ENCODE measurements at places on chromosomes 4 and X. TPM values are rescaled to one million over a fixed set of nuclear protein-coding genes. Genes with fewer than 3 reads are reported as not detected.

DNA sequence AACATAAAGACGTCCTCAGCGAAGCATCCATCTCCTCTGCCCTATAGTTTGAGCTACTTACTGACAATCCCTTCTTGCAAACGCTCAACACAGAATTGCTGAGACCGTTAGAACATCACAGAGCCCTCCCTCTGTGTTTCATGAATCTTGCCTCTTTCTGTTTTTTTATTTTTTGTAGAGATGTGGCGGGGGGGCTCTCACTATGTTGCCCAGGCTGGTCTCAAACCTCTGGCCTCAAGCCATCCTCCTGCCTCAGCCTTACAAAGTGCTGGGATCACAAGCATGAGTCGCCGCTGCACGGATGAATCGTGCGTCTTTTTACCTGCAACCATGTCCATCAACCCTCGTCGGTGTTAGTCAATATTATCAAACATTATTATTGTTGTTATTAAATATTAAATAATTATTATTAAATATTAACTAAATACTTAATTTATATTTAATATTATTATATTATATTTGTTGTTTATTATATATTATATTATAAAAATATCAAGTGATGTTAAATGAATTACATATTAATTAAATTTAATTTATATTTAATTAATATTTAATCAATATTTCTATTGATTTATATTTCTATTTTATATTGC is 200.7 kb downstream of the CRLF2 start:
- no peak overlapping the region for H3K4me3 ChIP-seq
- no peak for DNase-seq
- no peak overlapping the region for H3K27ac ChIP-seq
- H3K36me3 ChIP-seq = no peaks in the 10 kb centered on the region

DNA sequence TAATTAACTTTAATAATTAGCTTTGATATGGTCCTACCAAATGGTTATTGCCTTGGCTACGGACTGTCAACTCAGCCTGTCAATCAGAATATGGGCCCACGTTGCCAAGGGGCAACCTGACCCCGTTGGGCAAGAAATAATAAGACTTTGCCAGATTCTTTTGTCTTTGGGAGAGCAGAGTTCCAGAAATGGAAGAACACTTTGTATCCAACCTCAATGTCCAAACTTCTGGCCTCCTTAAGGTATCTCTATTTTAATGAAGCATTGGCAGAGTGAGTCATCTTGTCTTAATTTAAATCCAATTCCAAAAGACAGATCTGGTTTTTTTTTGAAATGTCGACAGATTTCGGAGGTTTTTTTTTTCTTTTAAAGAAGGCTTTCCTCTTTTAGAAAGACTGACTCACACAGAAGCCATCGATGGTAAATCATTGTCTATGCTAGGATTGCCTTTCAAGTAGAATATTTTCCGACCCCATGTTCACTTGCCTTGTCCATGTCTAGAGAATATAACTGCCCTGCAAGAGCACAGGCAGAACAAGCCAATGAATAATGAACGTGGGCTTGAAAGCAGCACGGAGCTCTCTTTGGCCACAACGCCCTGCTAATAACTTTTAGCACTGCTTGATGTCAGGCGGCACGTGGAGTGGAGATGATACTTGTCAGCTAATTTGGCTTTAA is 190.3 kb upstream of the GATB start:
- no peak for DNase-seq
- H3K4me3 ChIP-seq = no peak overlapping the region
- no peaks in the 10 kb centered on the region for H3K4me1 ChIP-seq
- H3K36me3 ChIP-seq = no peaks in the 10 kb centered on the region

DNA sequence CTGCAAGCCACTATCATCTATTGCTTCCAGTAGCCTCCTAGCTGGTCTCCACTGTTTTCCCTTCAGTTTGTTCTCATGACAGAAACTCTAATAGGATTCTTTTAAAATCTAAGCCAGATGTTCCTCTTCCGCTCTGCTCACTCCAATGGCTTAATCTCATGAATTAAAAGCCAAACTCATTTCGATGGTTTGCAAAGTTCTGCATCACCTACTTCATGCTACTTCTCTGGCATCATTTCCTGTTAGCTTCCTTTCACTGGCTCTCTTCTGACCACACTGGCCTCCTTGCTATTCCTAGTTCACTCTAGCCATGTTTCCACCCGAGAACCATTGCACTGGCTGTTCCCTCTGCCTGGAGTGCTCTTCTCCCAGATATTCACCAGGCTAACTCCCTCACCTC is 102.0 kb upstream of the LSM6 start:
- H3K27ac ChIP-seq = no peak overlapping the region
- no peaks in the 10 kb centered on the region for H3K27me3 ChIP-seq

DNA sequence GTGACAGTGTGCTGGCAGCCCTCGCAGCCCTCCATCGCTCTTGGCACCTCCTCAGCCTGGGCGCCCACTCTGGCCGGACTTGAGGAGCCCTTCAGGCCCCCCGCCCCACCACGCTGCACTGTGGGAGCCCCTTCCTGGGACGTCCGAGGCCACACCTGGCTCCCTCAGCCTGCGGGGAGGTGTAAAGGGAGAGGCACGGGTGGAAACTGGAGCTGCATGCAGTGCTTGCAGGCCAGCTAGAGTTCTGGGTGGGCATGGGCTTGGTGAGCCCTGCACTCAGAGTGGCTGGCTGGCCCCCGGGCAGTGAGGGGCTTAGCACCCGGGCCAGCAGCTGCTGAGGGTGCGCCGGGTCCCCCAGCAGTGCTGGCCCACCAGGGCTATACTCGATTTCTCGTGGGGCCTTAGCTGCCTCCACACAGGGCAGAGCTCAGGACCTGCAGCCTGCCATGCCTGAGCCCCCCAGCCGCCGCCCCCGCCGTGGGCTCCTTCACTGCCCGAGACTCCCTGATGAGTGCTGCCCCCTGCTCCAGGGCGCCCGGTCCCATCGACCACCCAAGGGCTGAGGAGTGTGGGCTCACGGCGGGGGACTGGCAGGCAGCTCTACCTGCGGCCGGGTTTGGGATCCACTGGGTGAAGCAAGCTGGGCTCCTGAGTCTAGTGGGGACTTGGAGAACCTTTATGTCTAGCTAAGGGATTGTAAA is 1672.7 kb upstream of the PCDH7 start:
- no peaks in the 10 kb centered on the region for H3K4me1 ChIP-seq
- no peak for DNase-seq

DNA sequence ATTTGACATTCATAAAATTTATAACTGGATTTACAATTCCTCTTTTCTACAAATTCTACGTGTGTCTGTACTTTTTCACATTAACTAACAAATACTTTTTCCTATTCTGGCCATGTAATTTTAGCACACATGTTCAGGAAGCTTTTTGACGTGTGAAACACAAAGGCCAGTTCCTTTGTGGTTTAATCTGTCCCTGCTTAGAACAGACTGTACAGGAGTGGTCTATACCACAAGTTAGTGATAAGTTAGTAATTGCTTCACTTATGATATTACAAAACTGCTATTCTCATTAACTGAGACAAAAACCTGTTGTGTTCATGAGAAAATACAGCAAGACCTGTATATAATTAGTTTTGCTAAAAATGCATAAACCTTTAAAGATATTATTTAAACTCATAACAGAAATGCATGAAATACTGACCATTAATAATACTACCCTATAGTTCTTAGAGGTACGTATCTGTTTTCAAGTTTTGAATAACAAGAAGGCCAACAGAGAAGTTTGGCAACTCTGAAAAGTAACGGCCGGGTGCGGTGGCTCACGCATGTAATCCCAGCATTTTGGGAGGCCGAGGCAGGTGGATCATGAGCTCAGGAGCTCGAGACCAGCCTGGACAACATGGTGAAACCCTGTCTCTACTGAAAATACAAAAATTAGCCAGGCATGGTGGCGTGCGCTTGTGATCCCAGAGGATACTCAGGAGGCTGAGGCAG is 13.7 kb upstream of the AREG start:
- DNase-seq = no peak
- no peak overlapping the region for H3K27ac ChIP-seq
- no peaks in the 10 kb centered on the region for H3K36me3 ChIP-seq
- no peak overlapping the region for H3K4me3 ChIP-seq

- no peak for DNase-seq
- H3K27ac ChIP-seq = no peak overlapping the region
- no peaks in the 10 kb centered on the region for H3K27me3 ChIP-seq
- no peak overlapping the region for H3K4me3 ChIP-seq
Observed at GRCh38 chr4:22502895-22503814, 12.7 kb downstream of the ADGRA3 start.

DMP1 gene
- not detected for total RNA-seq

DNA sequence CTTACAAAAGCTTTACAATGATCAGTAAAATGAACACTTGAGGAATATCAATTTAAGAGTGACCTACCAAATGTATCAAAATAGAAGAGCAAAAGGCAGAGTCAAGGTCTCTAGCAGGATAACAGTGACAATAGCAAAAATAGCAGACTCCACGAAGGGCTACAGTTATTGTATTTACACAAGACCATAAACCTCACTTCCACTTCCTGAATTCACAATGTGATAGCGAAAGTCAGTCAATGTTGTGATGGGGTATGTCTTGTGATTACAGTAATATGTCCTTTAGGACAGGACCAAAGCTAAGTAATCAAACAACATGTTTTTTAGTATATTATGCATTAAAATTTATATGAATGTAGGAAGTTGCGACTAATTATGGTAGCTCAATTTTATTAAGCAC is 139.6 kb downstream of the IQCM start:
- no peak overlapping the region for H3K27ac ChIP-seq
- H3K4me1 ChIP-seq = no peaks in the 10 kb centered on the region
- no peaks in the 10 kb centered on the region for H3K27me3 ChIP-seq

CLDN34 gene
- total RNA-seq = not detected

DNA sequence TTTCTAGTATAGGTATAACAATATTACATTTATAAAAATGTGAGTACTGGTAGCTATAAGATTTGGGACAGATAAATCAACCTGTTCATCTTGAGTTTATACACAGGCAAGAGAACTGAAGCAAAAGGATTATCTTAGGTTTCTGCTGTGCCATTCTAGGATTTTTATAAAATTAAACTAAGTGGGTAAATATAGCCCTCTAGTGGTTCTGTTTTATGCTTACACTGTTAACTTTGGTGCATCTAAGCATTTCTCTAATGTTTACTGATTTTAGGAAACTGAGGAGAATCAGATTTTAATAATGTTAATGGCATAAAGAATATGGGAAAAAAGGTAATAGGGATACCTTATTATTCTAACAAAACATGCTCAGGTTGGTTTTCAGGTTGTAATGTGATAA is 1.1 kb upstream of the RRH start:
- H3K4me3 ChIP-seq = no peak overlapping the region
- no peaks in the 10 kb centered on the region for H3K27me3 ChIP-seq
- H3K27ac ChIP-seq = no peak overlapping the region
- no peaks in the 10 kb centered on the region for H3K36me3 ChIP-seq

DNA sequence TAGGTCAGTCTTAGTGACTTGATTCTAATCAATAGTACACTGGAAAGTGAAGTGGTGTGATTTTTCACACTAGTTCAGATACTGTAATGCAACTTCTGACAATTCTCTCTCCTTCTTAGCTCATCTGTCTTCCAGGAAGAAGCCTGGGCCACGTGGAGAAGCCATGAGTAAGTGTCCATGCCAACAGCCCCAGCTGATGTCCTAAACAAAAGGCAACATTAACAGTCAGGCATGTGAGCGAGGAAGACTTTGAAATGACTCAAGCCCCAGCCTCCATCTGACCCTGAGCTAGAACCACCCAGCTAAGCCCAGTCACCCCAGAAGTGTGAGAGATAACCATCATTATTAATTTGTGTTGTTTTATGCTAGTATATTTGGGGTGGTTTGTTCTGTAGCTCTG is 115.7 kb upstream of the MAGEB16 start:
- no peaks in the 10 kb centered on the region for H3K27me3 ChIP-seq
- DNase-seq = no peak
- no peaks in the 10 kb centered on the region for H3K36me3 ChIP-seq
- H3K27ac ChIP-seq = no peak overlapping the region
- no peaks in the 10 kb centered on the region for H3K4me1 ChIP-seq

- H3K27ac ChIP-seq = no peak overlapping the region
- peak; percentile 57 for DNase-seq
- peaks cover 55% of the 10 kb centered on the region for H3K4me1 ChIP-seq
- no peaks in the 10 kb centered on the region for H3K36me3 ChIP-seq
- H3K4me3 ChIP-seq = no peak overlapping the region
Observed at GRCh38 chr4:2243681-2244380, 1.9 kb upstream of the HAUS3 start.

DNA sequence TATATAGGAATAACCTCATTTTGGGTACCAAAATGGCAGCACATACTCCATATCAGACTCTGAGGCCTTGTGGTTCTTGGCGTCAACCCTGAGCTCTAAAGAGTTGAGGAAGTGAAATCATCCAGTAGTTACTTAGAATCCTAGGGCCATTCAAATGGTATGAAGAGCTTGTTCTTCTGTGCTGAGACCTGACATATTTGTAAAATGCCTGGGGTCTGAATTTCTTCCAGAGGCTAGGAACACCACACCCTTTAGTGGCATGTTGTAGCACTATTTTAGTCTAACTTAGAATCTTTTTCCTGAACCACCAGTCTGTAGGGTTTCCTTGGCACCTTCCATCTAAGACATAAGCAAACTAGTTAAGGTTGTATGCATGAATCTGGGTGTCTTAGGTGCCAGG is 18.1 kb upstream of the GDPD2 start:
- H3K27ac ChIP-seq = no peak overlapping the region
- H3K4me3 ChIP-seq = no peak overlapping the region
- DNase-seq = no peak
- no peaks in the 10 kb centered on the region for H3K36me3 ChIP-seq
- no peaks in the 10 kb centered on the region for H3K27me3 ChIP-seq

IL2RG gene
- 90.0 TPM for total RNA-seq

SLC25A53 gene
- 9.3 TPM for total RNA-seq

IL2 gene
- not detected for total RNA-seq

BTK gene
- total RNA-seq = 1.4 TPM

- H3K36me3 ChIP-seq = no peaks in the 10 kb centered on the region
- DNase-seq = no peak
- H3K4me3 ChIP-seq = no peak overlapping the region
- H3K27ac ChIP-seq = no peak overlapping the region
- H3K4me1 ChIP-seq = no peaks in the 10 kb centered on the region
- no peaks in the 10 kb centered on the region for H3K27me3 ChIP-seq
Observed at GRCh38 chrX:53324803-53325202, 43.4 kb upstream of the IQSEC2 start.

- H3K4me1 ChIP-seq = no peaks in the 10 kb centered on the region
- H3K4me3 ChIP-seq = no peak overlapping the region
- H3K27me3 ChIP-seq = no peaks in the 10 kb centered on the region
- no peak overlapping the region for H3K27ac ChIP-seq
- DNase-seq = no peak
Observed at GRCh38 chr4:16672421-16672820, 226.0 kb downstream of the LDB2 start.

DNA sequence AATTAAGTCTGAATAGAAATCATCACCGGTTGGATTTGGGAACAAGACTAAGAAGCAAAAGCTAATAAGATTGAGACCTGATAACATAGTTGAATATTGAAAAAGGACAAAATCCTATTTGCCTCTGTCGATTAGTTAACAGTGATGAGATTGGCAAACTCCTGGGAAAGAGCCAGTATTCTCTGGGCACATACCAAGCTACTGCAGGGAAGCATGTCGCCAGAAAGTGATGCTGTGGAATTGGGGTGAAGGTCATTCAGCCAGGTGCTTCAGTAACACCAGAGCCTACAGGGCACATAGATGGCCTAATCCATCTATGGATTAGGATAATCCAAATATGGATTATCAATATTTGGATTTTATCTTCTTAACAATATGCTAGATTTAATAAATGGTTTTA is 44.0 kb downstream of the OSTC start:
- H3K27me3 ChIP-seq = no peaks in the 10 kb centered on the region
- no peaks in the 10 kb centered on the region for H3K36me3 ChIP-seq
- H3K27ac ChIP-seq = no peak overlapping the region
- no peaks in the 10 kb centered on the region for H3K4me1 ChIP-seq

Measured in Peyer's patch (tissue), 4 donors.